Muscle of leg (tissue), 16 donors: ENCODE measurements at places on chromosomes 5 and 9. TPM values are rescaled to one million over a fixed set of nuclear protein-coding genes. Genes with fewer than 3 reads are reported as not detected.

PLAA gene
- 16.8 TPM for total RNA-seq

TMC1 gene
- total RNA-seq = 0.49 TPM

NAIP gene
- total RNA-seq = 10.7 TPM

CDKN2AIPNL gene
- total RNA-seq = 32.1 TPM

NUTM2F gene
- total RNA-seq = not detected

MYOT gene
- total RNA-seq = 125 TPM

TRIM36 gene
- total RNA-seq = 2.0 TPM

RGS3 gene
- 52.4 TPM for total RNA-seq

DNA sequence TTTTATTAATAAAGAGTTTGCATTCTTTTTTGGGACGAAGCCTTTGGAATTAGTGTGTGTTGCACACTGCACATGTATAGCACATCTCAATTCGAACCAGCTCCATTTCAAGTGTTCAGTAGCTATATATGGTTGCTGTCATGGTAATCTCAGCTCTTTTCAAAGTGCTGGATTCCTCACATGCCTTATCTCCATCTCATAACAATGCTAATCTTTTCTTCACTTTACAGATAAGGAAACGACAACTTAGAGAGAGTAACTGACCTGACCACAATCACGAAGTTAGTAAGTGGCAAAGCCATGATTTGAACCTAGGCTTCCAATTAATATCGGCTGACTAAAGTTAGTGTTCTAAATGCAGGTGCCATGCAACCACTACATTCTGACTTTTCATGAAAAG lies 204.8 kb upstream of the RASEF start:
- no peak for DNase-seq
- H3K27me3 ChIP-seq = no peaks in the 10 kb centered on the region
- H3K4me1 ChIP-seq = peaks cover 9% of the 10 kb centered on the region
- H3K36me3 ChIP-seq = no peaks in the 10 kb centered on the region

DNA sequence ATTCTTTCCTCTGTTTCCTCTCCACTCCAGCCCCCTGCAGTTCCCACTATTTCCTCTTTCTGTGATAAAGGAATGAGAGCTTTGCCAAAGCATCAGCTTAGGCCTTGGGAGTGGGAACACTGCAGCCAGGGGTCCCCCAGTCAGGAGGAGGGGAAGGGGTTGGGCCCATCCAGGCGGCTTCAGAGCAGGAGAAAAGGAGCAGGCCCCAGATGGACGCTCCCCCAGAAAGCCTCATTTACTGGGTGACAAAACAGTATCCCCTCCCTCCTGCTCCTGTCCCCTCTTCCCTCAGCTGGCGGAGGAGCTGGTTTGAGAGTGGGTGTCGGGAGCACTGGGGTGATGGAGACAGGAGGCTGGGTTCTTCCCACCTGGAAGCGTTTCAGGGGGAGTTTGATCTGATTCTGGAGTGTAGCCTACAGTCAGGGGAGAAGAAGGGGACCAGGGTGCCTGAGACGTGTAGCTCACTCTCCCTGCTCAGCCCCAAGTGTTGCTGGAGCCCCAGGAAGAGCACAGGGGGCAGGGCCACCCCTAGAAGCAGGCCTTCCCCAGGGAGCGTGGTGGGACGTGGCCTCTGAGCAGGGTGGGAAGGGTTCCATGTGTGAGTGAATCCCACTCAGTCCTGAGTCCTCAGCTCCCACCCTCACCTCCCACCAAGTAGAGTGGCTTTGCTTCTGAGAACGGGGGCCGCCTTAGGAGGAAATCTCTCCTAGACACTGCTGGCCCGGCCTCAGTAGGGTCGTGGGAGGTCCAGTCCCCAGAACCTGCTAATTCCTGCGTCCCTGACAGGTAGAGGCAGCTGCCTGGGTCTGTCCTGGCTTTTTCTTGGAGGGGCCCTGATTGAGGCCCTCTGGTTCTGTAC lies 173.1 kb downstream of the CACNA1B start:
- H3K4me3 ChIP-seq = no peak overlapping the region
- no peaks in the 10 kb centered on the region for H3K4me1 ChIP-seq
- no peak for DNase-seq
- H3K36me3 ChIP-seq = no peaks in the 10 kb centered on the region
- no peak overlapping the region for H3K27ac ChIP-seq

DNA sequence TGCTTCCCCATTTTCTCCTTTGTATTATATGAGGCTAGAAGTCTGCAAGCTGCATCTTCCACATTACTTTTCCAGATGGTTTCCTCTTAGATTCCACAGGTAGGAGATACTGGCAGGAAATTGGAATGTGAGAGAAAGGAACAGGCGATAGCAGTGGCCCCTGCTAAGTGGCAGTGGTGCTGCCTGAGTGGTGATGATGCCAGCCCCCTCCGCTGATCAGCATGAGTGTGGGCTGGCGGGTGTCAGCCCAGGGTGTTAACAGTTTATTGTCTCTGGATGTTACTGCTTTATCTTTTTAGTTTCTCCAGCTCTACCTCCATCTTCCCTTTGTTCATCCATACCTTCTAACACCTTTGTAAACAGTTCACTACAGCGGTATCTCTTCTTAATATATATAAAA lies 13.2 kb downstream of the PDE8B start:
- no peaks in the 10 kb centered on the region for H3K27me3 ChIP-seq
- H3K4me1 ChIP-seq = no peaks in the 10 kb centered on the region
- no peak overlapping the region for H3K27ac ChIP-seq
- H3K4me3 ChIP-seq = no peak overlapping the region

GRCh38 chr9:105114964-105115728 lies 129.3 kb upstream of the SLC44A1 start:
- H3K36me3 ChIP-seq = no peaks in the 10 kb centered on the region
- no peak overlapping the region for H3K4me3 ChIP-seq

DNA sequence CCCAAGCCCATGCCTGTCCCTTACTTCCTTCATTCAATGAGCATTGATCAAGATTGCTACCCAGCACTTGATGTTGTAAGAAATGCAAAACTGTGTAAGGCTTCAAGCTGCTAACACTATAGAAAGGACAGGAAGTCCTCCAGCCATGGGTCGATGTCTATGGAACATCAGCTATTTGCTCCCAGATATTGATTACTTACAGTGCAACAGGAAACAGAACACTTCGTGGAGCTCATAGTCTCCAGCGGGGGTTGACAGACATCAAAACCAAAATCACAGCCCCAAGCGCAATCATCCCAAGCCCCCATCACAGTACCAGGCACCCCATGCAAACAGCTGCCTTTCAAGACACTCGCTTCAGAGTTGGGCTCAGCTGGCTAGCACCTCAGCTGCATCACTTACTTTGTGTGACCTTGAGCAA lies 26.8 kb upstream of the DUSP1 start:
- H3K36me3 ChIP-seq = no peaks in the 10 kb centered on the region
- H3K27ac ChIP-seq = peak overlapping the region; percentile 21
- DNase-seq = no peak
- no peaks in the 10 kb centered on the region for H3K27me3 ChIP-seq
- no peak overlapping the region for H3K4me3 ChIP-seq
- peaks cover 36% of the 10 kb centered on the region for H3K4me1 ChIP-seq

DNA sequence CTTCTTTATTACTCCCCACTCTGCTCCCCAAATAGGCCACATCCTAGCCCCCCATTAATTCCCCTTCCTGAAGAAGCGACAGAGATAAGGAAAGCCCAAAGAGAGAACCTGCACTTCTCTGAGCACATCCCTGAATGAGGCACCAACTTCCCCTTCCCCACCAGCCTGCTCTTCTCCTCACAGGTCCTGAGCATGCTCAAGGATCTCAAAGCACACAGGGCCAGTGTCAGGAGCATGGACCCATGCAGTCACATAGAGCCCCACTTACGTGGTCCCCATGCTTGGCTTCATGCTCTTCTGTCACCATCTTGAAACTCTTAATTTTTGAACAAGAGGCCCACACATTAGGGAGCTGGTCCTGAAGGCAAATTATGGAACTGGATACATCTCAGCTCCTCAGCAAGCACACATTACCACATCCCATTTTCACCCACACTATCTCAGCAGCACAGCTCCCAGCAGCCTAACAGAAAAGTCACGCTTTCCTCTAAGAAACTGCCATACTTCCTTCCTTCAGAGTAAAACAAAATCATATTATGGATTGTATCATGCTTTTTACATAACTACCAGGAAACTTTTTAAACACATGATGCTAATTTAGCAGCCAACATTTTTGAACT lies 99.8 kb downstream of the NFIB start:
- peaks cover 25% of the 10 kb centered on the region for H3K4me1 ChIP-seq
- no peak overlapping the region for H3K27ac ChIP-seq
- H3K36me3 ChIP-seq = no peaks in the 10 kb centered on the region
- H3K27me3 ChIP-seq = no peaks in the 10 kb centered on the region
- H3K4me3 ChIP-seq = no peak overlapping the region

GRCh38 chr9:96457266-96457665 lies 7.3 kb downstream of the HABP4 start:
- no peaks in the 10 kb centered on the region for H3K27me3 ChIP-seq
- no peak overlapping the region for H3K27ac ChIP-seq
- peak; percentile 26 for DNase-seq

DNA sequence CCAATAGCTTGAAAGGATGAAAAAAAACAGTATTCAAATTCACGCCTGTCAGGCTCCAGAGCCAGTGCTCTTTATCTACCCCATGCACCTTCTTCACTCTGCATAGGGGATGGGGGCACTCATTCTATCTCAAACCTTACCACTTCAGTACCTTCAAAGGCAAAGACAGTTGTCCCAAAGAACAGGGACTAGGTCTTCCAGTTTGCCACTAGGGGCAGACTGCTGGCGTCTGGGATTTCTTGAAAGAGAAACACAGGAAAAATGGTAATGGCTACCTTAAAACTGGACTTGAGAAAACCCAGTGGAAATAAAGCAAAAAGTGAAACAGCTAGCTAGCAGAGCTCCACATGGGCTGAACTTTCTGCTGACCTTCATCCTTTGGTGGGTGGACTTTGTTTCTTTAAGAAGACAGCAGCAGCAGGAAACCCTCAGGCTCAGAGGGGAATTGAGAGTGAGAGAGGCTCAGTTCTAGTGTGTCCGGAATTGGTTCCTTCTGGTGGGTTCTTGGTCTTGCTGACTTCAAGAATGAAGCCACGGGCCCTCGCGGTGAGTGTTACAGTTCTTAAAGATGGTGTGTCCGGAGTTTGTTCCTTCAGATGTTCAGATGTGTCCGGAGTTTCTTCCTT lies 41.0 kb upstream of the SLC36A1 start:
- H3K4me3 ChIP-seq = no peak overlapping the region
- DNase-seq = no peak
- no peaks in the 10 kb centered on the region for H3K27me3 ChIP-seq
- no peaks in the 10 kb centered on the region for H3K4me1 ChIP-seq

- H3K27me3 ChIP-seq = no peaks in the 10 kb centered on the region
- no peak for DNase-seq
- no peaks in the 10 kb centered on the region for H3K4me1 ChIP-seq
These were observed 805.5 kb upstream of the DMAC1 start for GRCh38 chr9:8605096-8605495.

GRCh38 chr5:27129926-27130325 lies 91.5 kb upstream of the CDH9 start:
- DNase-seq = peak; percentile 2
- H3K27me3 ChIP-seq = no peaks in the 10 kb centered on the region
- H3K4me3 ChIP-seq = no peak overlapping the region
- H3K36me3 ChIP-seq = no peaks in the 10 kb centered on the region
- no peaks in the 10 kb centered on the region for H3K4me1 ChIP-seq
- H3K27ac ChIP-seq = no peak overlapping the region

- H3K4me1 ChIP-seq = peaks cover 13% of the 10 kb centered on the region
- peaks cover 8% of the 10 kb centered on the region for H3K27me3 ChIP-seq
- DNase-seq = no peak
- no peak overlapping the region for H3K27ac ChIP-seq
These were observed 57.6 kb downstream of the FOXD1 start for GRCh38 chr5:73390972-73391371.

DNA sequence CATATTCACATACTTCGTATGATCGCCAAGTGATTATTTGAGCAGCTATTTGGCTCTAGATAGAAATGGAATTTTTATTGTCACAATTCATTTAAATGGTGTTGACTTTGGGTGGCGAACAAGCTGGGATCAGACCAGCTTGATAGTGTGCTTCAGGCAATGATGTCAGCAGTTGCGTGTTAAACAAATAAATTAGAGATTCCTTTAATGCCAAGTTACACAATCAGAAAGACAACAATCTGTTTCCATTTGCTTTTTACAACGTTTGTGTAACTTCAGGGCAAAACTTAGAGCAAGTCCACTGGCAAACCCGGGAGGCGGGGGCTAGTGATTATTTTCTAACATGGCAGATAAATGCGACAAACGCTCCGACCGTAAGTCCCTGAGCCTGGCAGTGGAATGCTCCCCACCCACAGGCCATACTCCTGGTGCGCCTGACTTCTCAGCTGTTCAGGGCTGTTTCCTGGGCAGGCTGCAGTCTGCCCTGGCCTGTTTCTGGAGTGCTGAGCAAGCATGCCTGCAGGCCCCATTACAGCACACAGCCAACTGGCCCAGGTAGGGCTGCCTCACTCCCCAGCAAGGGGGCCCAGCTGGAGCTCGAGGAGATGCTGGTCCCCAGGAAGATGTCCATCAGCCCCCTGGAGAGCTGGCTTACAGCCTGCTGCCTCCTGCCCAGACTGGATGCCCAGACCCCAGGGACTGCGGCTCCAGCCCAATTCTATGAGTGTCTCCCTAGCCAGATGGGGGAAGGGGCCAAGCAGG lies 88.7 kb downstream of the BASP1 start:
- H3K27me3 ChIP-seq = no peaks in the 10 kb centered on the region
- no peak overlapping the region for H3K4me3 ChIP-seq
- H3K36me3 ChIP-seq = no peaks in the 10 kb centered on the region
- no peak for DNase-seq
- H3K27ac ChIP-seq = no peak overlapping the region
- H3K4me1 ChIP-seq = peaks cover 3% of the 10 kb centered on the region

DNA sequence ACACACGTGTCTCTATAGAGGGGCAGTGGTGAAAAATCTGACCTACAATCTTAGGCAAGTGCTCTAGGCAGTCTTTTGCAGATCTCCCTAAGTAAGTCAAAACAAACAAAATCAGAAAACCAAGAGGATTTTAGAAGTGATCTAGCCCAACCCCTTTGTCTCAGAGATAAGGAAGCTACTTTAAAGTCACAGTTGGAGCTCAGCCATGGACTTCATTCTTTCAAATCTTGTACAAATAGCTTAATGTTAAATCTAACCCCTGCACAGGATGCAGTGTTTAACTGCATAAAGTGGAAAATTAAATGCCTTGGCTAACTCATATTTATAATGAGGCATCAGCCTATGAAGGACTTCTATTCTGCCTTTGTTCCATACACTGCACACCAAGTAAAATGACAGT lies 135.1 kb upstream of the RFX3 start:
- H3K36me3 ChIP-seq = no peaks in the 10 kb centered on the region
- no peak overlapping the region for H3K27ac ChIP-seq
- no peaks in the 10 kb centered on the region for H3K27me3 ChIP-seq
- H3K4me1 ChIP-seq = no peaks in the 10 kb centered on the region
- no peak for DNase-seq
